Suprapubic skin (tissue), 4 donors: ENCODE measurements at places on chromosomes 7 and 10. TPM values are rescaled to one million over a fixed set of nuclear protein-coding genes. Genes with fewer than 3 reads are reported as not detected.

DNA sequence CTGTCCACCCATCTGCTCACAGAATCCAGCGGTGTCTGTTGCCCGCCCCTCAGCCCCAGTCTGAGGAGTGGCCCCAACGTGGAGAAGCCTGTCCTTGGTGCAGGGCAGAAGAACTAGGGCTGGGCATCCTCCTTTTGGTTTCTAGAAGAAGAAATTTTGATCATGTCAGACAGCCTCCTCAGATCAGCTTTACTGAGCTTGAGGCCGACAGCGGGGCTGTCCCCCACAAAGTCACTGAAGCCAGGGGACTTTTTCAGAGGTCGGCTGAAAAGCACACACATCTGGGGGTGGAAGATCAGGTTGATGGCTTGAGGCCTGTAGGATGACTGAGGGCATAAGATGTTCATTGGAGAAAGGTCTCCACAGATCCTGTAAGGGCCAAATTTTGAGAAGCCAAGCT lies 767.9 kb downstream of the GRID1 start:
- peak; percentile 57 for DNase-seq

The ACSL5 gene
- total RNA-seq: 5.6 TPM

GRCh38 chr7:101598986-101599771 lies 29.9 kb downstream of the MYL10 start:
- DNase-seq: no peak

The CCDC3 gene
- 54.2 TPM for total RNA-seq

The OPN4 gene
- total RNA-seq: not detected

GRCh38 chr7:41955893-41956675 lies 253.2 kb upstream of the INHBA start:
- peak; percentile 95 for DNase-seq

DNA sequence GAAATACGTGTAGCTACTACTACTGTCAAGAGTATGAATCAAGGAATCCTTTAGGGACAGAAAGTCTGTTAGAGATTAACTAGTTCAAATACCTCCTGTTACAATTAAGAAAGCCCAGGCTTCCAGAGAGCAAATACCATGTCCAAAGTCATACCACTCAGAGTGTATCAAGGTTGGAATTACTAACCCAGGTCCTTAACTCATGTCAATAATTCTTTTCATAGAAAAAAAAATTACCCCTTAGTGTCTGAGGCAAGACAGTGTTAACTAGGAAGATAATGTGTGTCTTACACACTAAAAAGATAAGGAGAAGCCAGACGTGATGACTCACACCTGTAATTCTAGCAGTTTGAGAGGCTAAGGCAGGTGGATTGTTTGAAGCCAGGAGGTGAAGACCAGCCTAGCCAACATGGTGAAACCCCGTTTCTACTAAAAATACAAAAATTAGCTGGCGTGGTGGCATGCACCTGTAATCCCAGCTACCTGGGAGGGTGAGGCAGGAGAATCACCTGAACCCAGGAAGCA lies 423.4 kb downstream of the SORCS1 start:
- no peak for DNase-seq

GRCh38 chr10:61869774-61870525 lies 31.5 kb upstream of the ARID5B start:
- DNase-seq: no peak

GRCh38 chr7:77399816-77400215 lies 16.3 kb downstream of the GSAP start:
- no peak for DNase-seq

- no peak for DNase-seq
Measured at GRCh38 chr7:121123032-121123431, 134.5 kb downstream of the CPED1 start.

The TRIL gene
- 3.2 TPM for total RNA-seq

The CREB5 gene
- total RNA-seq: 11.3 TPM

- no peak for DNase-seq
Measured at GRCh38 chr10:125084614-125085257, 75.6 kb downstream of the CTBP2 start.

The IPMK gene
- 16.1 TPM for total RNA-seq

DNA sequence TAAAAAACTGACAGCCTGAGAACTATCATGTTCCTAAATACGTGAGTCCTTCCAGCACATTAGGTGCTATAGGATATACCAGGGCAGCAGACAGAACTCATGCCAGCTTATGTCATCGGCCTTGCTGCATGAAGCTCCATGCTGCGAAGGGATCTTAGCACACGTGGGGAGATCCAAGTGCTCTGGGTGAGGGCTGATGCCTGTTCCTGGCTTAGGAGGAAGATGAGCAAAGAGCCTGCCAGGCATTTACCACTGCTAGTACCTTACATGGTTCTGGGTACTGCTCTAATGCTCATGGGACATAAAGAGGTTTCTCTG lies 43.2 kb downstream of the SVIL start:
- no peak for DNase-seq

- no peak for DNase-seq
Measured at GRCh38 chr10:62728479-62728878, 76.0 kb upstream of the ADO start.

GRCh38 chr10:89274928-89275327 lies 23.4 kb upstream of the LIPA start:
- no peak for DNase-seq

- no peak for DNase-seq
Measured at GRCh38 chr7:7668706-7669105, 28.2 kb downstream of the UMAD1 start.

DNA sequence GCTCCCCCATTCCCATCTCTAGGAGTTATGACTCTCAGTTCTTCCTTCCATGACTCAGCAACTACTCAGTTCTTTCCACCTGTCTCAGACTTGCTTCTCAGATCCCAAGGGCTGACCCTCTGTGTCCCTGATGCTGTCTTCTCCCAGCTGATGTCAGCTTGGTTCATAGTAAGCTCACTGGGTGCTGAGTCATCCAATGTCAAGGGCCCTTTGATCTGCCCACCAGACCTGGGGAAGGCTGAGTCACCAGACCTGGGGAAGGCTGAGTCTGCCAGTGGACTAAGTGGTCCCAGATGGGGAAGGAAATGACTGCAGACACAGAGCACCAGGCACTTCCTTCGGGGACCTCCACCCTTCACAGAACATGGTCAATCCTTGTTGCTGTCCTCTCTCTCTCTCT lies 76.1 kb upstream of the ZEB1 start:
- no peak for DNase-seq

- no peak for DNase-seq
Measured at GRCh38 chr10:52578871-52579405, 193.6 kb downstream of the MBL2 start.

- DNase-seq: no peak
Measured at GRCh38 chr10:15847481-15847880, 12.8 kb downstream of the MINDY3 start.

- DNase-seq: peak; percentile 91
Measured at GRCh38 chr7:73623798-73624668, at the start of gene MLXIPL. MLXIPL (minus strand) TSS chr7:73624522; CDS start chr7:73624492, 30 bp downstream.

DNA sequence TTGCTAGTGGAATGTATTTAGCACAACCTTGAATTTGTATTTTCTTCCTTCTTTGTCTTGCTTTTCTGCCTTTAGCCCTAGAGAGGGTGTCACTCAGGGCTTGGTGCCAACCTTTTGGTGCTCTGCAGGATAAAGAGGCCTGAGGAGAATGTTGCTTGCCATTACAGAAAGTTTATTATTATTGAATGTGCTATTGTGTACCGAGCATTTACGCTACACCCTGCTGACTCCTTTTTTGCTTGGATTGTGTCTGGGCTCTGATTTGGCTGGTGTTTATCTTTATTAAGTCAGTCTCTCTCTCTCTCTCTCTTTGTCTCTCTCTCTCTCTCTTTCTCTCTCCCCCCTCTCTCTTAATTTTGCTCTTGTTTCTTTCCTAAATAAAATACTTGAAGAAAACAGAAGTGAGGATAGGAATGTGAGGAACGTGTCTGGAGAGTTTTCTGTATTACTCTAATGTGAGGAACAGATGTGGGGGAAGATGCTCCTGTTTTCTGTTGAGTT lies 284.4 kb upstream of the PHYHIPL start:
- DNase-seq: no peak

The AHR gene
- 93.1 TPM for total RNA-seq
